ENCODE measurements at places on chromosomes 13 and 19.

DNA sequence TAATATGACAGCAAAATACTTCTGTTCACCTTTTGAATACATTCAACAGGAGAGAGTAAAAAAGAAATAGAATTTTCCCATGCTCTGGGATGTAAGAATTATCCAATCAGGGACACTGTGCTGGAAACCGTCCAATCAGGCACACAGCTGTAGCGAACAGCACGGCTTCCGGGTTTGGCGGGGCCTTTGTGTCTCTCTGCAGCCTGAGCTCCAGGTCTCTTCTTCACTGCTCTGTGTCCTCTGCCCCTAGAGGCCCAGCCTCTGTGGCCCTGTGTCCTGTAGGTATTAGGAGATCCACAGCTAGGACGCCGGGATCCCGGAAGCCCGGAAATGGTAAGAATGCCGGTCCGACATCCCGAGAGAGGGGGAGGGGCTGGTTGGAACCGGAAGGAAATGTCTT is 92.7 kb downstream of the ZNF737 start:
- DNase-seq: no peak

DNA sequence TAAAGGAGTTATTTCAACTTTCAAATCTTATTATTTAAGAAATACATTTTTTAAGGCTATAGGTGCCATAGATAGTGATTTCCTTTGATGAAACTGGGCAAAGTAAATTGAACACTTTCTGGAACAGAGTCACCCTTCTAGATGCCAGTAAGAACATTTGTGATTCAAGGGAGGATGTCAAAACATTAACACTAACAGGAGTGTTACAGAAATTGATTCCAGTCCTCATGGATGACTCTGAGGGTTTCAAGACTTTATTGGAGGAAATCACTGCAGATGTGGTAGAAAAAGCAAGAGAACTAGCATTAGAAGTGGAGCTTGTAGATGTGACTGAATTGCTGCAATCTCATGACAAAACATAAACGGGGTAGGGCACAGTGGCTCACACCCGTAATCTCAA is 12.2 kb downstream of the KATNAL1 start:
- no peak for DNase-seq

GRCh38 chr19:40632311-40633036 is 31.3 kb downstream of the LTBP4 start:
- DNase-seq: no peak

- DNase-seq: no peak
Observed at GRCh38 chr13:50444726-50445125, 398.8 kb downstream of the DLEU7 start.

- no peak for DNase-seq
Observed at GRCh38 chr13:39900106-39900750, 244.8 kb downstream of the COG6 start.

- no peak for DNase-seq
Observed at GRCh38 chr19:29785955-29786589, 25.7 kb upstream of the CCNE1 start.

DNA sequence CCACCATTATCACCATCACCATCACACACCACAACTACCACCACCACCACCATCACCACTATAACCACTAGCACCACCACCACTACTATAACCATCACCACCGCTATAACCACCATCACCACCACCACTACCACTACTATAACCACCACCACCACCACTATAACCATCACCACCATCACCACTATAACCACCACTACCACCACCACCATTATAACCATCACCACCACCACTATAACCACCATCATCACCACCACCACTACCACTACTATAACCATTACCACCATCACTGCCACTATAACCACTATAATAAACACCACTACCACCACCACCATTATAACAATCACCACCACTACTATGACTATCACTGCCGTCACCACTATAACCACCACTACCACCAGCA is 173.2 kb downstream of the DCLK1 start:
- DNase-seq: no peak

GRCh38 chr13:74032325-74032724 is 101.9 kb downstream of the KLF12 start:
- no peak for DNase-seq

GRCh38 chr19:40321566-40322270 is 26.5 kb downstream of the C19orf47 start:
- DNase-seq: no peak

GRCh38 chr13:77328819-77329132 is 1.9 kb upstream of the MYCBP2 start:
- no peak for DNase-seq

GRCh38 chr19:45172611-45173208 is 5.3 kb downstream of the TRAPPC6A start:
- DNase-seq: no peak

DNA sequence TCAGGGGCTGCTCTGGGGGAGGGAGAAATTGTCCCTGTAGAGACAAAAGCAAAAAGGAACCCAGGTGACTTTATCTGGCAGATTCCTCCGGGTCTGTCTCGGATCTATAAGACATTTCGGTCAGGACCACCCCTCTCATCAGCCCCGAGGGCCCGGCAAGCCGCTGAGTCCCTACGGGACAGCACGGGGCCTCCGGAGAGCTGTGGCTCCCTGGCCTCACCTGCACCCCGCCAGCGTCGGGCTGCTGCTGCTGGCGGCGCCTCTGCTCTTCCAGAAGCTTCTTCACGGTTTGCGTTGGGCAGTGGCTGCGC is 1.9 kb downstream of the NFKBID start:
- DNase-seq: no peak

DNA sequence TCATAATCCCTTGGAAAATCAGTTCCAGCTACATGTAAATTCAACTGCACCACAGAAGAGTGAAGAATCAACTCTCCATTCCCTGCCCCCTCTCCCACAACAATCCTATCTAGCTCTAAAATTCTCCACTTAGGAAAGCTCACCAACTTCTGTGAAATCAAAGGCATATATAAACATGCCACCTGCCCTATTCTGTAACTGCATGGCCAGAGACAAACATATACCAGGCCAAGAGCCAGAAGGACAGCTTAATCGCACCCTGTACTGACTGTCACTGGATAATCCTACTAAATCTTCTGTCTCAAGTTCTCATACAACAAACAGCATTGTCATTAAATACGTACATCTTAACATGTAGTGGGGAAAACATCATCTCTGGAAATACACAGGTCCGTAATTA is 58.2 kb upstream of the EEF1AKMT1 start:
- no peak for DNase-seq

GRCh38 chr13:104140552-104140951 is 1074.3 kb upstream of the SLC10A2 start:
- no peak for DNase-seq

DNA sequence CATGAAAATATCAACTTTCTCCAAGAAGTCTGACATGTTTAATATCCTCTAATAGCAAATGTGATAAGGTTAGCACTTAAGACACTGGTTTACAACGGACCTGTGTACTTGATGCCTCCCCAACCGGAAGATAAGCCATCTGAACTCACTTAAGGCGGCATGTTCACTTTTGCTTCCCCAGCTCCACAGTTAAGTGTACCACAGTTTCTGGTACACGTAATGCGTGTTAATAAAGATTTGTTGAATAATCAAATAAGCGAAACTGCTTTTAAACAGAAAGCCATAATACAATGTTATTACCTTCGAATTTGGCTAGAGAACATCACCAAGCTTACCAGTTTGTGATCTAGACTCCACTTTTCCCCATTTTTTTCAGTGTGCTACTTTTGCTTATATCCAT is 1.4 kb upstream of the PAN3 start:
- DNase-seq: no peak

GRCh38 chr19:35417713-35418534 is 30.1 kb upstream of the FFAR2 start:
- DNase-seq: no peak
